ENCODE measurements at places on chromosomes 2 and 18.

DNA sequence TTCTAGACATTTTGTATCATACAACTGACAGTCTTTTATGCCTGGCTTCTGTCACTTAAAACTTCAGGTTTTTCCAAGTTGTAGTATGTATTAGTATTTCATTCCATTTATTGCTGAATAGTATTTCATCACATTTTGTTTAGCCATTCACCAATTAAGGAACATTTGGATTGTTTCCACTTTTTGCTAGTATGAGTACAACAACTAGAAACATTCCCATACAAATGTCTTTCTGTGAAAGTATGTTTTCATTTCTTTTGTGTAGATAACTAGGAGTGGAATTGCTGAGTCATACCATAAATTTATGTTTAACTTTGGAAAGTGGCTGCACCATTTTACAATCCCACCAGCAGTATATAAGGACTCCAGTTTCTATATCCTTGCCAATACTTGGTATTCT, 135.9 kb downstream of the ATAD2B start:
- DNase-seq = no peak

DNA sequence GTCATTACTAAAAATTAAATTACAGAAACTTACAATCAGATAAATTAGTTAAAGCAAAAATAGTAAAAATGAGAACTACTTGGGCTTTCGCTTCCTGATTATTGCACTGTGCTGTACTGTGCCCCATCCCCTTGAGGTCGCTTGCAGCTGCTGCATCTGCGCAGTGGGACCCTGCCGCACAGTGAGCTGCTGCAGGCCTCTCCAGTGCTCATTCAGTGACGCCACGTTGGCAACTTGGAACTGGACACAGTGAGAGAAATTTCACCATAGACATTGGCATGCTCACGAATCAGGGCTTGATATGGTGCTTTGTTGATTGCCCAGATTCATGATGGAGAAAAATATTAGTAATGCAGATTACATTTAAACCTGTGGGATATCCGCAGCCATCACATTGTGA, 290.8 kb upstream of the MYT1L start:
- DNase-seq = no peak

GRCh38 chr2:205734436-205735037, 52.2 kb downstream of the NRP2 start:
- no peak for DNase-seq

DNA sequence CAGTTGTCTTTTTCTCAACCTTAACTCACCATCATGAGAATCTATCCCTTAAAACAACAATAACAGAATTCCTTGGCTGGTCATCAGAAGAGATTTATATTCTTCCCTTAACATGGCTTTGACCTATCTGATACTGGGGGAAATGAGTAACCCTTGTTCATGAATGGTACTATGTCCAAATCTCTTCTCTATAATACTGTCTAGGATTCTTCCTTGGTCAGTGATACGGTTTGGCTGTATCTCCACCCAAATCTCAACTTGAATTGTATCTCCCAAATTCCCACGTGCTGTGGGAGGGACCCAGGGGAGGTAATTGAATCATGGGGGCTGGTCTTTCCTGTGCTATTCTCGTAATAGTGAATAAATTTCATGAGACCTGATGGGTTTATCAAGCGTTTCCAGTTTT, 282.0 kb upstream of the SIX2 start:
- no peak for DNase-seq

DNA sequence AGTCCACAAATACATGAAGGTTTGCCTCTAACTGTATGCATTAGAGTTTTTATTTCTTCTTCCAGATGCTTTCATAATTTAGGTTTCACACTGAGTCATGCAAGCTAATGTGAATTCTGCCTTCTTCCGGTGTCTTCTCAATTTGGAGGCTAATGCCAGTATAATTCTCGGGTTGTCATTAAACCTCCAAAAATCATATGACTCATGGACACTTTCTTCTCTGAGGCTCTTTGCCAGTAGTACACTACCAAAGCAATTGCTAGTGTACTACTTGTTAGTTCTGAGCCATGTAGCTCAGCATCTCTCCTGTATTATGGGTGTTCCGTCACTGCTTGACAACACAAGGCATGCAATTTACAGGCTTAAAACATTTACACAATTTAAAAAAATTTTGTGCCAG, 137.1 kb downstream of the VWC2L start:
- no peak for DNase-seq

DNA sequence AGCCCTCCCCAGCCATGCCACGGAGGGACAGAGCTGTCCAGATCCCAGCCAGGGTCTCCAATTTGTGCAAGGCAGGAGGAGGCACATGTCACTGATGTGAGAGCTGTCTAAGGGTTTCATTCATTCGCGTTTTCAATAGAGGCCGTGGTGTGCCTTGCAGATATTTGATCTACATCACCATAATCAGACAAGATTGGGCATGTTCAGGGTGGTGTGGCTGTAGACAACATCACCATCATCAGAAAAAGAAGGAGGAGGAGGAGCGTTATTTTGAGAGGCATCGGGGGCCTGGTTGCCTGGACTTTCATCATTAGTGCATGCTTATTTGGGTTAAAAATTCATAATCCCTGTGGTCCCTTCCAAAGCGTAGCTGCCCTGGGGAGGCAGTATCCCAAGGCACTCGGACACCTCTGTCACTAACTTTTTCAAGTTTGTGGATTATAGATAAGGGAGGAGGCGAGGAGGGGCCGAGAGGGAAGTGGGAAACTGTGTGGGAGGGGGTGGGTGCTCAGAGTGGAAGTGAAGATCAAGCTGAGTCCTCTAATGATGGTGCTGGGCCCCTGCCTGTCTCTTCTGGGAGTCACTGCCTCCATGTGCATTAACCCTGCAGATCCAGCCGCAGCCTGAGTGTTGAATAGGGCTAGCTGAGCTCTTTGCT, 194.1 kb downstream of the CTIF start:
- DNase-seq = no peak

DNA sequence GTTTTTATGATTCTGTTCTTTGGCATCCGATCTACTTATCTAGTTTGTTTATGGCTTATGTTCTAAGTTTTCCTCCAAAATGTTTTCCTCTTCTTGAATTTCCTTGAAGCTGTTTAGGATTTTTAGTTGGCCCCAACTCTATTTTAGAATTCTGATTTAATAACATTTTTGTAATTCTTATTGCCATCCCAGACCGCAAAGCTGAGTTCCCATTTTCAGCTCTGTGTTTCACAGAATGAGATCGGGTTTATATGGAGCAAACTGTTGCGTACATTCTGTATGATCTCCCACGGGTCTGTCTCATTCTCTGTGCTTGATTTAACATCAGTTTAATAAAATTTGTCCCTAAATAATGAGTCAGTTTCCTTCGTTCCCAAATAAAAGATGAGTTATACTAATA, 59.3 kb downstream of the DPP4 start:
- no peak for DNase-seq

- no peak for DNase-seq
Measured at GRCh38 chr2:39099870-39100728, 20.8 kb downstream of the SOS1 start.

- DNase-seq = no peak
Measured at GRCh38 chr2:203798296-203799087, 69.1 kb upstream of the CTLA4 start.

GRCh38 chr18:38174594-38174993, 609.0 kb upstream of the CELF4 start:
- no peak for DNase-seq

- DNase-seq = no peak
Measured at GRCh38 chr2:238720232-238720672, 127.6 kb upstream of the TWIST2 start.

DNA sequence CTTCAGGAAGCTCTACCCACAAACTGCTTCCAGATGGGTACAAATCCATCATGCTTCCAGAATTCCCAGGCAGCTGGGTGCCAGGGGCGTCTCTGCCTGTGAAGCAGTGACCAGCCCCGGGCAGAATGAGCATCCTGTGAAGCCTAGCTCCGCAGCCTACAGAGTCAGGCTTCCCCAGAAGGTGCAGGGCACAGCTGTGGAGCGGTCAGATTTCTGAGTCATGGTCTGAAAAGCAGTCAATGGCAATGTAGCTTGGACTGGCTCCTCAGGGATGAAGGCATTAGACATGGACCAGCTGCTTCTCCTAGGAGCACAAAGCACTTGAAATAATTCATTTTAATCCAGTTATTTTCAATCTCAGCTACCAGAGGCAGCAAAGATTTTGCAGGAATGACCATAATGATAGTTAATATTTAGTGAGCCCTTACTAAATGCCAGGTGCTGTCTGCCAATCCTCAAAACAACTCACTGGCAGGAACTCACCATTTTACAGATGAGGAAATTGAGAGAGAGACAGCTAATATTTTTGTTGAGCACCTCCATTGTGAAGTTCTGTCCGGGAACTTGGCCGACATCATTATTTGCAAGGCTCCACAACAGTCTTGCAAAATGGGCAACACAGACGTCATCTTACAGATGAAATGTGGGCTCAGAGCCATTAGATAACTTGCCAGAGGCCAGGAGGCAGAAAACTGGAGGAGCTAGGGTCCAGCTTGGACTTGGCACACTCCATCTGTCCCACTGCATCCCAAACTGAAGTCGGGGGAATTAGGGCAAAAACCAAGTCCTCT, 31.7 kb downstream of the ACMSD start:
- DNase-seq = no peak

DNA sequence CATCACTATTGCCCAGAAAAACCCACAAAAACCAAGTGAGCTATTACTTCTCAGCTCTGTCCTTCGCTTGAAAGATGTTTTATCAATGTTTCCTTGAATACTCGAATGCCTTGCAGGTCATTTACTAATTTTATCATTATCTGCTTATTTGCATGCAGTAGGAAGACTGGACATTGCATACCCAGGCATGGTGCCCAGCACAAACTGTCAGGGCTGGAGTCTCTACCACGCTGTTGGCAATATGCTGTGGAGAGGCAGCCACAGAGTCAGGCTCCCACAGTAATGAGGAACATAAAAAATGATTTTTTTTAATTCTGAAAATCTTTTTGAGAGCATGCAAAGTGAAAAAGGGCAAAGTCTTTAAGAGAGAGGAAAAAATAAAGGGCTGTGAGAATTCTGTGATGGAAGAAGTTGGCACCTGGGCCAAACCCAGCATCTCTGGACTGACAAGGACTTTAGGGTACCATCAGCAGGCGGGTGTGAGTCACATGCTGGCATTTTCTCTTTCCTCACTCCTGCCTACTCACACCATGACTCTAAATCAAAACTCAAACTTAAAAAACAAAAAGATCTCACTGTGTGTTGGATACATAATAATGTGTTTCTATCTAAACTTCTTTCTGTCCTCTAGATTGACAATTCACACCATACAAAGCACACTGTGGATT, 709.8 kb upstream of the FANCL start:
- DNase-seq = no peak

DNA sequence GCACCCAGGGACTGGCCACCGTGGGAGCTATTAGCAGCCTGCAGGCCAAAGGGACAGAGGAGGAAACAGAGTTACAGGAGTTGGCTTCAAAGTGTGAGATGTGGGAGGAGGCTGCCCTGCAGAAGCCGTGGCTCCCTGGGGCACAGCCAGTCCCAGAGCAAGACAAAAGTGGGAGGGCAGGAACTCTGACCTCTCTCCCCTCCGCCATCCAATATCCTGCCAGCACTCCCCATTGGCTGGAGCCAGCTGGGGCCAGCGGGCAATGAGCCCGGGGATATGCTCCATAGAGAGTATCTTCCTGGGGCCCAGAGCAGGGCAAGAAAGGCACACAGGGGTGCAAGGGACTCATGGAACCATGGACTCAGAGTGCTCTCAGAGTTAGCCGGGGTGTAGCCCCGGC, 143.1 kb downstream of the INHBB start:
- no peak for DNase-seq

DNA sequence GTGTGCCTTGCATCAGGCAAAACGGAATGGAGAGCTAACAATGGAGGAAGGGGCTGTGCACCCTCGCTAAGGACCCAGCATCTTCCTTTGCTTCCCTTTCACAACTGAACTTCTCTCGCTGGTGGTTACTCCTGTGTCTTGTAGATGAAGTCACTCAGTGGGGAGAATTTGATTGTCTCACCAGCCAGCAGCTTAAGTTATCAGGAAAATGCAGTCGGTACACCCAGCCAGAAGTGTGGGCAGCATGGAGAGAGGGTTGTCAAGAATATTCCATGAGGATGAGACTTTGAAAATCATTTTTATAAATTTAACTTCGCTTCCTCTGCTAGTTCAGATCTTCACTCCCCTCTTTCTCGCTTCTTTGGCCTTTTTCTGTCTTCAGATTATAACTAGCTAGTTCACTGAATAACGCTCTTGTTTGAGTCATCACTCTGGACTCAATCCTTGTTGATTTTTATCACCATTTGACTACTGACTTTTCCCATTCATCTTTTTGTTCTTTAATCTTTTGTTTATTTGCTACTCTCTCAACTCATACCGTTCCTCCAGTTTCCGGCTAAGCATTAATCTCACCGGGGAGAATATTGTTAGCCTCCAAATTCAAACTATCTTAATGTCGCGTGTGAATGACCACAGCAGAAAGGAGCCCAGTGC, 221.7 kb downstream of the CD226 start:
- DNase-seq = no peak

GRCh38 chr2:49111456-49111855, 42.9 kb downstream of the FSHR start:
- DNase-seq = no peak

GRCh38 chr2:160401895-160402294, 91.7 kb downstream of the RBMS1 start:
- no peak for DNase-seq

DNA sequence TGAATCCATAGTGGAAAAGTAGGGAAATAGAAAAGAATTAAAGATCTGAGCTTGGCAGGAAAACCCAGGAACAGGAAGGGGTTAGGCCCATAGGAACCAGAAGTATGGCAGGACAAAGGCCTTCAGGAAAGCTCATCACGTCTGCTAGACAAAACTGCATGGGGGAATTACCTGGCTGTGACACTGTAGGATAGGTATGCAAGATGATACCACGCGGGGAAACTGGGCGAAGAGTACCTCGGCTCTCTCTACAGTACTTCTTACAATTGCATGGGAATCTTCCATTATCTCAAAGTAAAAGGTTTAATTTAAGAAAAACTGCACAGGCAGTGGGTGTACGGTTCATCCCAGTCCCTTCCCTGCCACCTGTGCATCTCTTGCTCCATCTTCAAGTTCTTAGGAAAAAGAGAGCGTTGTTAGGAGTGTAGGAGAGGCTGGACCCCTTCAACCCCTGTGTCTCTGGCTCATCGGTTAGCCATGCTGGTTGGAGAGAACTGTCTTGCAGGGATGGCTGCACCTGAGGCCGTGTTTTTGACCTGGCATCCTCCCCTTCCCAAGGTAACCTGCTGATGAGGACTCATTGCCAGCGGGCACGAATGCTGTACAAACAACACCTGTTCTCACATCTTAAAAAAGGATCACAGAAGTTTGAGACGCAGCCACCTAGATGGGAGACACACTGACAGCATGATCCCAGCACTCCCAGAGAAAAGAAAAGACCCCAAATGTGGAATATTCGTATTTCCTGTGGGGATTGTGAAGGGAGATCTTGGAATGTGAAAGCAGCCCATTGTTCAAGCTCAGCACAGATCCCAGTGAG, 120.5 kb upstream of the COPS8 start:
- DNase-seq = no peak

All from effector CD4-positive, alpha-beta T cell (primary cell).